ENCODE measurements at places on chromosomes 16 and 17.
A peak's percentile ranks its signal among the peaks of the same experiment; 100 is the strongest.

DNA sequence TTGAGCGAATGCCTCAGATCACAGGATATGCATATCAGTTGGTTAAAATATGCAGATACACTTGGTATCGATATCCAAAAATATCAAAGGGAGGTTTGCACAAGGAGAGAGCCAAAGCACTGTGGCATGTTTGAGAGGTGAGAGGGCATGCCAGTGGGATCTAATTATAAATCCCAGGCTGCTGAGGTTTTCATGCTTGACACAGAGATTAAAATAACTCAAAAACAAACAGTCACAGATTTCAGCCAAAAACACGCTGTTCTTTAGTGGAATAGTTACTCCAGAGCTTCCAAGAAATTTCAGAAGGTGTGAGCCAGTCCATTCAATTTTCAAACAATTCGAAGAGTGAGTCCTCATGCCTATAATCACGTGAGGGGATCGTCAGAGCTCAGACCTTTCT lies 477.9 kb downstream of the SOX9 start:
- DNase-seq: no peak

DNA sequence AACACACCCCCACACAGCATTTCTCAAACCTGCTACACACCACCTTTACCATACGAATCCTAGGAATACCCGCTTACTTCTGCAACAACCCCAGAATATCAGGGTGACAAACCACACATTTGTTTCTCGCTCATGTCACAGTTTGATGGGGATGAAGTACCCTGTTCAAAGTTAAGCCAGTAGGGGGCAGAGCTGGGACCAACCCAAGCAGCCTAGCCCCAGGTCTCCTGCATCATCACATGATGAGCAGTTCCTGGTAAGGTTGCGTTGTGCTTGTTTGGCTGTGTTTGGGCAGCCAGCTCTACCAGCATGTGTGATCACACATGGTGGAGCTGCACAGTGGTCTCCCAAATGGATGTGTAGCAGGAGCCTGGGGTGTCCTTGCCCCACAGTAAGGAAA lies 103.6 kb upstream of the C16orf82 start:
- DNase-seq: no peak

DNA sequence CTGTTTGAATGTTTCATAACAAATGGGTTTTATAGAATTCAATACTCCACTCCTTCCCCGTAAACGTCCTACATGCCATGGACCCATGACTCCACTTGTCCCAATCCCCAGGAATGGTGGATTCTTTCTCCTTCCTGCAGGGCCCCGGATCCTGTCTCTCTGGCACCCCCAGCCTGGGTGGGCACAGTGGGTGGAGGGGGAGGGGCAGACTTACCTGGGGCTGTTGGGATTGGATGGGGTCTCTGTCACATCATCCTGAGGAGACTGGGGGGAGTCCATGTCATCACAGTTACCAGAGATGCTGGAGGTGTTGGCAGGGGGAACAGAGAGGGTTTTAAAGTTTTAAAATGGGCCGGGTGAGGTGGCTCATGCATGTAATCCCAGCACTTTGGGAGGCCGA lies 13.2 kb downstream of the TRPV3 start:
- DNase-seq: no peak

GRCh38 chr16:72221630-72222024 lies 49.7 kb upstream of the PMFBP1 start:
- no peak for DNase-seq

GRCh38 chr17:64306850-64307463 lies 43.9 kb upstream of the TEX2 start:
- peak; percentile 75 for DNase-seq

Data from mucosa of gallbladder (tissue), 1 donor.